ENCODE measurements at places on chromosomes 4 and X. TPM values are rescaled to one million over a fixed set of nuclear protein-coding genes. Genes with fewer than 3 reads are reported as not detected.

- H3K4me3 ChIP-seq: no peak overlapping the region
- no peaks in the 10 kb centered on the region for H3K4me1 ChIP-seq
Measured at GRCh38 chrX:46929439-46930261, 17.4 kb downstream of the JADE3 start.

DNA sequence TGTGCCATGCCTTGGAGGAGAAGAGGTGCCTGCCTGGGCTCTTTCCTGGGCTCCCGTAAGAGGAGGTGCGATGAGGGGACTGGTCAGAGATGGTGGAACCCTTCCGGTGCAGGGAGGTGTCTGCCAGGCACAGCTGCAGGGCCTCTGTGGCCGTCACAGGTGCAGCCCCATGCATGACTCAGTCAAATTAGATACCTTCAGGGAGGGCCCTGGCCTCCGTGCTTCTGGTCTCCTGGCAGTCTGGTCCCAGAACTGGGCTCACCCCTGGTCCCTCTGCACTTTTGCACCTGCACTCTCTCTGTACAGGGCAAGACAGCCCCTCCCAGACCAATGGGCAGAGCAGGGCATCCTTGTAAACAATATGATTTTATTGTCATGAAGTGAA lies 49.9 kb upstream of the LRPAP1 start:
- H3K4me1 ChIP-seq: no peaks in the 10 kb centered on the region
- H3K36me3 ChIP-seq: no peaks in the 10 kb centered on the region
- no peak for DNase-seq
- H3K27me3 ChIP-seq: no peaks in the 10 kb centered on the region
- no peak overlapping the region for H3K4me3 ChIP-seq
- no peak overlapping the region for H3K27ac ChIP-seq

- no peak overlapping the region for H3K4me3 ChIP-seq
- no peak for DNase-seq
- no peaks in the 10 kb centered on the region for H3K4me1 ChIP-seq
- H3K27ac ChIP-seq: no peak overlapping the region
Measured at GRCh38 chr4:140688711-140689598, 67.2 kb downstream of the TBC1D9 start.

- no peak for DNase-seq
- H3K36me3 ChIP-seq: peaks cover 6% of the 10 kb centered on the region
- no peak overlapping the region for H3K27ac ChIP-seq
Measured at GRCh38 chrX:150766351-150767044, 73.3 kb downstream of the MTMR1 start.

Gene PNMA3
- 9.9 TPM for total RNA-seq

- no peak for DNase-seq
- H3K27me3 ChIP-seq: no peaks in the 10 kb centered on the region
- H3K4me3 ChIP-seq: no peak overlapping the region
- H3K36me3 ChIP-seq: no peaks in the 10 kb centered on the region
- no peaks in the 10 kb centered on the region for H3K4me1 ChIP-seq
- no peak overlapping the region for H3K27ac ChIP-seq
Measured at GRCh38 chr4:25051534-25051933, 20.8 kb upstream of the LGI2 start.

Gene LEF1
- total RNA-seq: 469 TPM

- DNase-seq: no peak
- no peaks in the 10 kb centered on the region for H3K36me3 ChIP-seq
- H3K27ac ChIP-seq: no peak overlapping the region
- no peaks in the 10 kb centered on the region for H3K4me1 ChIP-seq
- H3K27me3 ChIP-seq: no peaks in the 10 kb centered on the region
- H3K4me3 ChIP-seq: no peak overlapping the region
Measured at GRCh38 chr4:26044524-26044923, 130.5 kb downstream of the SMIM20 start.

Gene RTL5
- total RNA-seq: 1.1 TPM

DNA sequence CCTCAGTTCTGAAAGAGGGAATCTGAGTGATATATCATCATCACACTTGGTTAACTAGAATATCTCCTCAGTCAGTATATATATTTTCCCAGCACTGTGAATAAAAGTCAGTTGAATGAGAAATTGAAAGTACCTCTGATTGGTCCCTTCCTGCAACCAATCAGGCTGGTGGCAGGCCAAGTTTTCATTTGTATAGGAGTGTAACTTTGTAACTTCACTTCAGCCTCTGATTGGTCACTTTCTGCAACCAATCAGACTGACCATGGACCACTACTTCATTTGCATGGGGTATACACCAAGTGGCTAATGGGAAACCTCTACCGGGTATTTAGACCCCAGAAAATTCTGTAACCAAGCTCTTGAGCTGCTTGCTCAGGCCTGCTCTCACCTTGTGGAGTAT lies 2.0 kb upstream of the PGK1 start:
- H3K36me3 ChIP-seq: no peaks in the 10 kb centered on the region
- H3K27ac ChIP-seq: no peak overlapping the region
- H3K27me3 ChIP-seq: no peaks in the 10 kb centered on the region
- H3K4me3 ChIP-seq: no peak overlapping the region
- H3K4me1 ChIP-seq: peaks cover 23% of the 10 kb centered on the region

DNA sequence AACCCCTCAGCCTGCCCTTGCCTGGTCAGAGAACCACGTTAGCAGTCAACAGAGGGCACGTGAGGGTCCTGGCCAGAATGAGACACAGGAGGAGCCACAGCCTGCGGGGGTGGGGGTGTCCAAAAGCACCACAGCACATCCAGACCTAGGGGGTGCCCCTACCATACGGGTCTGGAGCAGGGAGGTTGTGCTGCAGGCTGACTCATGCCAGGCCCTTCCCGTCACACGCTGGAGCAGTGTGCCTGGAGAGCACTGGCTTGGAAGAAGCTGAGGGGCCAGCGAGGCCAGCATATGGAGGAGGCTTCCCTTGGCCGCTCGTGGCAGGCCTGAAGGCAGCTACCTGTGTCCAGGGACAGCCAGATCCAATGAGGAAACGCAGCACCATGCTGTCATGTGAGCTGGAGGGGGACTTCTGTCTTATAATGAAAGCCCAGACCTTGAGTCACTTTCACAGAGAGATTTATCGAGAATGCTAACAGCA lies 1.5 kb upstream of the IRAK1 start:
- peaks cover 21% of the 10 kb centered on the region for H3K4me1 ChIP-seq
- no peak for DNase-seq
- H3K4me3 ChIP-seq: no peak overlapping the region
- peaks cover 2% of the 10 kb centered on the region for H3K36me3 ChIP-seq
- H3K27ac ChIP-seq: peak overlapping the region; percentile 78
- H3K27me3 ChIP-seq: no peaks in the 10 kb centered on the region

DNA sequence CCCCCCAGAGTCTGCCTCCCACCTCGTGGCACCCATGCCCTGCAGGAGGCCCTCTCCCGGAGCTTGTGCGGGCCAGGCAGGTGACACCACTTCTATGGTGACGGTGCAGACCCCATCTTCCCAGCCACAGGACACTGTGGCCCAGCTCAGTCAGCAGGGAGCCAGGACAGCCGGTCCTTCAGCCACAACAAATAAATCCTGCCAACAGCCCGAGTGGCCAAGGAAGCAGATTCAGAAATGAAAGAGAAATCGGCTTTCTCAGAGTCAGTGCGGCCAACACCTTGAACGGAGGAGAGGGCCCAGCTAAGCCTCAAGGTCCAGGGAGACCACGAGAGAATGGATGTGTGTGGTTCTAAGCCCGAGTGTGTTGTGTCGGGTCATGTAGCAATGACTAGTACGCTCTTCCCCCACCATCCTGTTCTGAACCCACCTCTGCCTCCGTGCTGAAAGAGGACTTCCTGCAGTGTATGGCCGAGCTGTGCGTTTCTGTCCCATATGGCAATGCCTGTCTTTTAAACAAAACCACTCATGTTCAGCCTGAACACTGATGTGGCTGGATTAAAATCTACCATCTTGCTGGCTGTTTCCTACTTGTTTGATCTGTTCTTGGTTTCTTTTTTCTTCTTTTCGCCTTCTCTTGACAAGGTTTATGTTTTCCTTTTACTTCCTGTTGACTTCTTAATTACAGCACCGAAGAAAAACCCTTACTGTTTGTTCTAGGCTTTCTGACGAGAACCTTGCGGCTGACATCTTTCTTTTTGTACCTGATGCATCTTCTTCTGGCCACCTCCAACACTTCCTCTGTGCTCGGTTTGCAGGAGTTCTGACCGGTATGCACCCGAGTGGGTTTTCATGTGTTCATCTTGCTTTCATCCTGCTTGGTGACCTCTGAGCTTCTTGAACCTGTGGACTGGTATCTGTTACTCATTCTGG lies 53.1 kb downstream of the GAK start:
- H3K4me3 ChIP-seq: peak overlapping the region; percentile 83
- peaks cover 23% of the 10 kb centered on the region for H3K4me1 ChIP-seq
- no peaks in the 10 kb centered on the region for H3K27me3 ChIP-seq
- peaks cover 44% of the 10 kb centered on the region for H3K36me3 ChIP-seq
- peak overlapping the region; percentile 84 for H3K27ac ChIP-seq

Gene PDLIM3
- total RNA-seq: not detected

DNA sequence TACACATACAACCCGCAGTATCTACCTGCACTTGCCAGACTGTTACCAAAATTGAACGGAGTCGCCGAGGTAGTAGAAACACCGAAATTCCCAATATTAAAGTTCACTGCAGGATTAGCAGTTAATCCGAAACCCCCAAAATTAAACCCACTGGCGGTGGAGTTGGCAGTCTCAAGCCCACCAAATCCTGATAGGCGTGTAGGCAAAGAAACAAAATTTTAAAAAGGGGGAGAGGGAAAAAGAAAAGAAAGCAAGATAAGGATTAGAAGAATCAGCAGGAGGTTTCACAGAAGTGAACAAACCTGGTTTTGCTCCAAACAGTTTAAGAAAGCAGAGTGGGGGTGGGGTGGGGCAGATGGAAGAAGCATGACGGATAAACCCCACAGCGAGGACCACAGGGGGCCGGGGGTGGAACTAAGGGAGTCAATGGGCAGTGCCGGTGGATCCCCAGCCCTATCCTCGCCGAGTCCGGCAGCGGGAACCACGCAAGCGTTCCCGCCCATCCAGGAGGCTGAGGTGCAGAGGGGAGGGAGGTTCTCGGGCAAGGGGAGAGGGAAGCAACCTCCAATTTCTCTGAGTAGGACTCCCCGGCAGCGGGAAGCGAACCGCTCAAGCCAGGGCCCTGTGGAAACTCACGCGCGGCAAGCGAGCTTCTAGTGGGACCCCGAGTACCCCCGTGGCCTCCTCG lies 599 bp downstream of the NUP54 start:
- no peaks in the 10 kb centered on the region for H3K27me3 ChIP-seq
- no peak for DNase-seq
- H3K4me1 ChIP-seq: peaks cover 35% of the 10 kb centered on the region
- H3K27ac ChIP-seq: peak overlapping the region; percentile 87
- H3K4me3 ChIP-seq: peak overlapping the region; percentile 94
- peaks cover 8% of the 10 kb centered on the region for H3K36me3 ChIP-seq

- H3K27ac ChIP-seq: no peak overlapping the region
- DNase-seq: no peak
- H3K36me3 ChIP-seq: no peaks in the 10 kb centered on the region
- no peak overlapping the region for H3K4me3 ChIP-seq
- H3K4me1 ChIP-seq: no peaks in the 10 kb centered on the region
- no peaks in the 10 kb centered on the region for H3K27me3 ChIP-seq
Measured at GRCh38 chr4:101251261-101251660, 96.1 kb downstream of the PPP3CA start.

- H3K27ac ChIP-seq: no peak overlapping the region
- H3K4me1 ChIP-seq: no peaks in the 10 kb centered on the region
- no peaks in the 10 kb centered on the region for H3K27me3 ChIP-seq
- no peaks in the 10 kb centered on the region for H3K36me3 ChIP-seq
- H3K4me3 ChIP-seq: no peak overlapping the region
Measured at GRCh38 chr4:61739887-61740286, 539.8 kb downstream of the ADGRL3 start.

GRCh38 chr4:181741513-181741912 lies 501.7 kb upstream of the TENM3 start:
- no peak overlapping the region for H3K27ac ChIP-seq
- no peak for DNase-seq
- H3K27me3 ChIP-seq: no peaks in the 10 kb centered on the region
- H3K36me3 ChIP-seq: no peaks in the 10 kb centered on the region
- H3K4me1 ChIP-seq: no peaks in the 10 kb centered on the region
- no peak overlapping the region for H3K4me3 ChIP-seq

GRCh38 chrX:123481913-123482851 lies 250.7 kb downstream of the THOC2 start:
- no peak overlapping the region for H3K4me3 ChIP-seq
- DNase-seq: no peak
- no peaks in the 10 kb centered on the region for H3K36me3 ChIP-seq
- no peaks in the 10 kb centered on the region for H3K27me3 ChIP-seq

GRCh38 chr4:8325291-8325973 lies 55.9 kb downstream of the HTRA3 start:
- no peak overlapping the region for H3K27ac ChIP-seq
- no peak overlapping the region for H3K4me3 ChIP-seq
- no peaks in the 10 kb centered on the region for H3K4me1 ChIP-seq
- no peaks in the 10 kb centered on the region for H3K36me3 ChIP-seq
- no peaks in the 10 kb centered on the region for H3K27me3 ChIP-seq
- DNase-seq: no peak

- H3K27me3 ChIP-seq: no peaks in the 10 kb centered on the region
- H3K27ac ChIP-seq: no peak overlapping the region
- no peak for DNase-seq
- H3K4me3 ChIP-seq: no peak overlapping the region
Measured at GRCh38 chrX:125289920-125290319, 29.8 kb upstream of the TEX13C start.

DNA sequence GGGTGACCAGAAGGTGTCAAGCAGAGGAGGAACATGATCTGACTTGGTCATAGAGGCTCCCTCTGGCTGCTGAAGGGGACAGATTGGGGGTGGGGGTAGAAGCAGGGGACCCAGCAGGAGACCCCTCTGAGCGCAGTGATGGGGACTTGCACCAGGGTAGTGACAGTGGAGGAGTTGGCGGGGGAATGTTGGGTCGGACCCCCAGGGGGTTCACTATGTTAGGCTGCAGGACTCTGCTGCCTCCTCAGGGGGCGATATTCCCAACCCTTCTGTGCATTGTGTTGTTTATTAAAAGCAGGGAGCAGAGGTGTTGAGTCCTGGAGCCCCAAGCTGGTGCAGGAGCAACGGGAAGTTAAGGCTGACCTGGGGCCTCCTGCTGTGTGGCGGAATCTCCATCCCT lies 8.8 kb downstream of the WDR13 start:
- H3K27ac ChIP-seq: no peak overlapping the region
- H3K27me3 ChIP-seq: no peaks in the 10 kb centered on the region
- no peak for DNase-seq
- H3K4me1 ChIP-seq: no peaks in the 10 kb centered on the region
- no peak overlapping the region for H3K4me3 ChIP-seq

Gene CTAG2
- not detected for total RNA-seq

DNA sequence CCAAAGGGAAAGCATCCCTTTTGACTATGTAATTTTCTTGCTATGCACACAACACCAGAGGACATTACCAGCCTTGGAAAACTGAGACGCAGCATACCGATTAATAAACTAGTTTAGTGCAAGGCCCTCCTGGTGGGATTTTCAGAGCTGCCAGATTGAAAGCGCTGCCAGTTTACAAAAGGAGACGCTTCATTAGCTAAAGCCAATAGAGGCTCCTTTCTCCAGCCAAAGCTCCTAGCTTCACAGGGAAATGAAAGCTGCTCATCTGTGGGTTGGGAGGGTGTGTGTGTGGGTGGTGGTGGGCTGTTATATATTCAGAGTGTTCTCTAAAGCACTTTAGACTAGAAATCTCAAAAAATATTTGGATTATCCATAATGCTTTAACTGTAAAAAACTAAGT lies 32.4 kb downstream of the SPANXN4 start:
- H3K4me3 ChIP-seq: no peak overlapping the region
- no peaks in the 10 kb centered on the region for H3K36me3 ChIP-seq
- H3K4me1 ChIP-seq: no peaks in the 10 kb centered on the region
- no peak for DNase-seq

Gene EVC
- 4.6 TPM for total RNA-seq

- peaks cover 16% of the 10 kb centered on the region for H3K4me1 ChIP-seq
- H3K36me3 ChIP-seq: no peaks in the 10 kb centered on the region
- H3K27me3 ChIP-seq: no peaks in the 10 kb centered on the region
- no peak overlapping the region for H3K27ac ChIP-seq
Measured at GRCh38 chr4:4521136-4521535, 20.7 kb downstream of the STX18 start.

Gene DDX60
- 28.1 TPM for total RNA-seq
